Pons (tissue), 1 donor: ENCODE measurements at places on chromosomes 12 and 14.
A peak's percentile ranks its signal among the peaks of the same experiment; 100 is the strongest.

- peak; percentile 57 for DNase-seq
These were observed 165.8 kb downstream of the EMP1 start for GRCh38 chr12:13362260-13362841.

DNA sequence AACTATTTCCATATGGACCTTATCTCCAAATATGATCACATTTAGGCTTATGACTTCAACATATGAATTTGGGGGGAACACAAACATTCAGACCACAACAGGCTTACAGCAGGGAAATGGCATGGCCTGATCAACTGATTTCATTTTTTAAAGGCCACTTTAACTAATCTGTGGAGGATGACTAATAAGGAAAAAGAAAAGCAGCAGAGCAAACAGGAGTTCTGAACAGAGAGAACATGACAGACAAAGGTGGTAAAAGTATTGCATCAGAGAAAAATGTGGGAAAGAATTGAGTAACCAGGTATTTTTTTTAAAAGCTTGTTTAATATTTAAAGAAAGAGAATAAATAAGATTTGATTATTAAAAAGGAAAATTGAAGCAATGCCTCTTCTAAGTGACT is 366.1 kb upstream of the TMPO start:
- DNase-seq, result no peak

GRCh38 chr12:32476446-32476845 is 77.1 kb downstream of the FGD4 start:
- no peak for DNase-seq

DNA sequence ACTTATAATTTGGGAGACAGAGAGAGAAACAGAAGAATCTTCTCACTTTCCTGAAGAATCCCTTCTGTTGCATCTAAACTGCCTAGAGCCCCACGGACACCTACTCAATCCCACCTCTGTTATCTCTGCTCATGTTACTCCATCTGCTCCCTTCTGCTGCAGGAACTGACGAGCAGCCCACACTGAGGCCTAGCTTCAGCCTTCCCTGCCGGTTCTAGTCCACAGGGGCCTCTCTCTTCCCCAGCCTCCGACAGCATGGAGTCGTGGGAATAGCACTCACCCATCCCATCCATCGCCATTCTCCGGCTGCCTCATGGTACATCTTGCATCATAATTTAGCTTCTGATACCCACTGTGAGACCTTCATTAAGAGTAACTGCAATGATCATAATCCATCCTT is 4.0 kb downstream of the RAB15 start:
- DNase-seq, result no peak

GRCh38 chr12:130975116-130975515 is 21.4 kb downstream of the ADGRD1 start:
- no peak for DNase-seq

DNA sequence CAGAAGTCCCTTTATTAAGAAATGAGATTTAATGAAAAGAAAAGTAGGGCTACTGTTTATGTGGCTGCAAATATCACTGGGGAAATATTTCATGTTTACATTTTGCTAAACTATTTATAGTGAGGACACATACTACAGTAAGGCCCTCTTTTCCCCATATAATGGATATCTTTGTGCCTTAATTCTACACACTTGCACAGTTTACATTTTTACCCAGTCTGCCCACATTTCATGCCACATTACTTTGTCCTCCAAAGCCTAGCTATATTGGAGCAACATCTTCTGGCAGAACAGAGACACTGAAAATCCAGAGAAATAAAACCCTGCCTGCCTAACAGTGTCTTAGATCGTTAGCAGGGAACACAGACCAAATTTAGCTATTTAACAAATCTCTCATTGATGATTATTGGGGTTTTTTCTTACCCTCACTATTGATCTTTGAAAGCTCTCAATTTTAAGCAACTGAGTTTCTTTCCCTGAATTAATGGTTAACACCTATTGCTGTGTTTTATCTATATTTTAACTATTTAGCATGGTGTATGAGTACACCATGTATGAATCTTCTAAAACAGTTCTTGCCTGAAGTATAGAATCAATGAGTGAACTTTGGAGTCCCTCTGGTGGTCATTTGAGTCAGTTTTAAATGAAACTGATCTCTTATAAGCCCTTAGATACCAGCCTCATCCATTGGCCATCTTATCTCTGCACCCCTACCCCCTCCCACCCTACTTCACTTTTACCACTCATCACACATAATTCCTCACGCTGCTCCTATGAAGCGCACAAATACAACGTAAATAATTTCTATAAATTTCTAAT is 170.2 kb downstream of the BCAT1 start:
- peak; percentile 76 for DNase-seq

DNA sequence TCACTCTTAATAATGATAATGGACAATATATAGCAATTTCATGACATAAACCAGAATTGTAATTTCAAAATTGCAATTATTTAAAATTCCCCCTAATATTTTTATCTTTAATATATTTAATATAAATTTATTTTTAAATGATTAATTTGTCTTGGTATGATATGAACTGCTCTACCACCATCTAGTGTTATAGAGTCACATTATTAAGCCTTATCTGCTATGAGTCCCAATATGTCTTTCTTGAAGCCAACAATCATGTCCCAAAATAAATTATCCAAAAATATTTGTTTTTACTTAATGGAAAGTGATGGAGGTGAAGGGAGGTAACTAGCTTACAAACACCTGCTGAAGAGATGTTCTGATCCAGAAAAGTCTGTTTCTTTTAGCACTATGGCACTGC is 151.4 kb downstream of the KCNC2 start:
- no peak for DNase-seq

- DNase-seq, result no peak
These were observed 87.2 kb downstream of the DDX51 start for GRCh38 chr12:132056951-132057350.

DNA sequence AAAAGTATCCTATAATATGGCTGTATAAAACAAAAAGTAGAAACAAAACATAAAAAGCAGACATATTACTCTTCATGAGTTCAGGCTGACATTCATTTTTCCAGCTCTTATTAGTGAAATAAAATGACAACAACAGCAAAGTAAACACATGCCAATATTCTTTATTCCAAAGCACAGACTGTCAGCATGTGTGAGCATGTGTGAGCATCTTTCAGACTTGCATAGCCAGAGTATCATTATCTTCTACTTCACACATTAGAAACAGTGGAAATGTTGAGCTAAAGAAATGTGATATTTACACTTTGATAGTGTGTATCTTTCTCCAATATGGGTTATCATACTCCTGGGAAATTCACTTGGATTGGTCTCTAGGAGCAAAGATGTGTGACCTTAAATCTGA is 476.6 kb upstream of the TMEM132C start:
- no peak for DNase-seq

DNA sequence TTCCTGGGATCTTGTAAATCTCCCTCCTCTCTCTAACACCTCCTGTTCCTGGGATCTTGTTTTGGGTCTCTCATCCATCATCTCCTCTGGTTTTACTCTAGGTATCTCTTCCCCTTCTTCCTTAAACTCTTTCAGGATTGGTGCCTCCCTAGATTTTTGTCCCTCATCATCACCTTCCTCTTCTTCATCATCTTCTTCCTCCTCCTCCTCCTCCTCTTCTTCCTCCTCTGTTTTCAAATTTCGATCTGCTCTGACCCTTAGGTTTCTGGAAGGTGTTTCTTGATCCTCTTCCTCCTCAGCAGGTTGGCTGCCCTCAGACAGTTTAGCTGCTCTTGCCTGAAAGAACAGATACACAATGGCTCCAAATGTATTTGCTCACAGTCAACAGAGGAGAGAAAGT is 14.5 kb downstream of the ACIN1 start:
- DNase-seq, result no peak

- peak; percentile 4 for DNase-seq
These were observed 846.7 kb downstream of the TMEM121 start for GRCh38 chr14:106372870-106373652.
